ENCODE measurements at places on chromosomes 2 and 18.

DNA sequence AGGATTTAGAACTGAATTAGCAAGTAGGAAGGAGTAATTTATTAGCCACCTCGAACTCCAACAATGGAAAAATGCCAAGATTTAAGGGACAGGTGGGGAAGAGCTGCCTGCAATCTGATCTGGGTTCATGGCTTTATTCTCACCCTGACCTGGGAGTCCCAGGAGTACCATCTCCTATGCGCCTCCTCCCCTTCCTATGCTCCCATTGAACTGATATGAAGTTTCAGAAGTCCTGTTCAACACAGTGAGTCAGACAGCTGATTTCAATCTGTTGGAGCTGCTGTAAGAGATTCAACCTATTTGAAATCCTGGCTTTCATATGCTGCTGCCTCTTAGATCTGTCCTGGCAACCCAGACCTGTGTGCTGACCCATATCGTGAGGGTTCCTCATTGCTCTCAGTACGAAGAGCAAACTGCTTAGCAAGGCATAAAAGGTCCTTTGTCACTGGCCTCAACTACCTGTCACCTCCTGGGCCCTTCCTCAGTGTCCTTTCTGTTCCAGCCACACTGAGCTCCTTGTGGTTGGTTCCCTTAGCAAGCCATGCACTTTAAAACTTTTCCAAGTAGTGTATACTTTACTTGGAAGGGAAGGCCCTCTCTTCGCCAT, 15.9 kb upstream of the CD28 start:
- DNase-seq = no peak

DNA sequence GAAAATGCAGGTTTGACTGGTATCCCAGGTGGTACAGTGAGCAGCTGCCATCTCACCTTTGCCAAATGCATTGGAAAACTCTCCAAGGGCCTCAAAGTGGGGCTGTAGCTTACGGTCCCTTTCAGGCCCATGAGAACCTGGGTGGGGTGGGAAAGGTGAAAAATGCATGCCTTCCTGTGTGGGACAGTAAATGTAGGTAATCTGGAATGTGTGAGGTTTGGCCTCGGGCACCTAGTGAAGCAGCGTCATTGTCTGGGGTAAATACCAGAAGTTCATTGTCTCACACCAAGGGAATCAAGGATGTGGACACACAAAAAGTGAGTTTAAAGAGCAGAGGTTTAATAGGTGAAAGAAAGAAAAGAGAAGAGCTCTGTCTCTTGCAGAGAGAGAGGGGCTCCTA, 36.6 kb downstream of the TIMM21 start:
- DNase-seq = no peak

GRCh38 chr2:238290091-238290509, 1.7 kb upstream of the PER2 start:
- DNase-seq = no peak

DNA sequence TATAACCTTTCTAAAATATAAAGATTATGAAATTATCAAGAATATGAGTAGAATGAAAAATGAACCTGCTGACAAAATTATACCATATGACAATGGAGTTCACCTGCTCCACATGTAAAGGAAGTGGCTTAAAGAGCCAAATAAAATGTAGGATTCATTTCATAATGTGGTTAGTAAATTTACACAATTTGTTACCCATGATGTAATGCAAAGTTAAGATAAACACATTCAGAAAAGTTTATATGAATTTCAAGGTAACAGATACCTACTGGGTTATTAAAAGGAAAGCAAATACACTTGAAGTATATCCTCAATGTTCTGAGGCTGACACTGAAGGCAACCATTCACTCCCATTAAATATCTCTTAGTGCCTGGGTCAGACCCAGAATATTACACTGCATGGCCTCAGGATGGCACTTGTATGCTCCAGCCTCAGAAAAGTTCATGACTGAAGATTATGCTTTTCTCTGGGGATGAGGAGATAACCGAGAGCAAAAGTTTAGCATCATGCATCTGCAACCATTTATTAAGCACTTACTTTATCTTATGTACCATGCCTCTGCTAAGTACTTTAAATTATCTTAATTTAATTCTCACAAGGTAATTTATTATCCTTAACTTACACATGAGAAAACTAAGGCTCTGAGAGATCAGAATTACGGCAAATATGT, 6.2 kb downstream of the STRN start:
- DNase-seq = peak; percentile 28

GRCh38 chr2:128358941-128359731, 40.5 kb upstream of the HS6ST1 start:
- DNase-seq = no peak

DNA sequence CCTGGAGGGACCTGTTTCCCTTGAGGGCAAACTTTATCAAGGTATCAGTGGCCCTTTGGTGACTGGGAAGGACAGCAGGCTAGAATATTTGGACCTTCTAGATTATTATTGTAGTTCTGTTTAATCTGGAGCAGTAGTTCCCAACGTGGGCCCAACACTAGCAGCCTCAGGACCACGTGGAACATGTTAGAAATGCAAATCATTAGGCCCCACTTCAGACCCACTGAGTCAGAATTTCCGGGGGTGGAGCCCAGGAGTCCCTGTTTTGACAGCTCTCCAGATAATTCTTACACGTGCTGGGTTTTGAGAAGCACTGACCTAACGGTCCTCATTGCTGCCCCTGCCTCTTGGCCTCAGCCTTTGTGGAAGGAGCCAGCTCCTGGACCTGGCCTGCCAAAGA, 25.5 kb upstream of the DYNC2LI1 start:
- no peak for DNase-seq

GRCh38 chr2:25373269-25373981, 31.7 kb upstream of the DNMT3A start:
- DNase-seq = no peak

- DNase-seq = no peak
Measured at GRCh38 chr2:5720426-5720825, 28.2 kb downstream of the SOX11 start.

GRCh38 chr18:37445368-37445767, 120.2 kb downstream of the CELF4 start:
- peak; percentile 22 for DNase-seq

All from BE2C (cell line).